CD14-positive monocyte (primary cell): ENCODE measurements at places on chromosomes 6 and 20.

- no peak for DNase-seq
Measured at GRCh38 chr20:20358801-20359200, 9.1 kb upstream of the INSM1 start.

GRCh38 chr6:12472601-12473038, 182.5 kb downstream of the EDN1 start:
- no peak for DNase-seq

- no peak for DNase-seq
Measured at GRCh38 chr6:5308066-5308465, 46.8 kb downstream of the FARS2 start.

DNA sequence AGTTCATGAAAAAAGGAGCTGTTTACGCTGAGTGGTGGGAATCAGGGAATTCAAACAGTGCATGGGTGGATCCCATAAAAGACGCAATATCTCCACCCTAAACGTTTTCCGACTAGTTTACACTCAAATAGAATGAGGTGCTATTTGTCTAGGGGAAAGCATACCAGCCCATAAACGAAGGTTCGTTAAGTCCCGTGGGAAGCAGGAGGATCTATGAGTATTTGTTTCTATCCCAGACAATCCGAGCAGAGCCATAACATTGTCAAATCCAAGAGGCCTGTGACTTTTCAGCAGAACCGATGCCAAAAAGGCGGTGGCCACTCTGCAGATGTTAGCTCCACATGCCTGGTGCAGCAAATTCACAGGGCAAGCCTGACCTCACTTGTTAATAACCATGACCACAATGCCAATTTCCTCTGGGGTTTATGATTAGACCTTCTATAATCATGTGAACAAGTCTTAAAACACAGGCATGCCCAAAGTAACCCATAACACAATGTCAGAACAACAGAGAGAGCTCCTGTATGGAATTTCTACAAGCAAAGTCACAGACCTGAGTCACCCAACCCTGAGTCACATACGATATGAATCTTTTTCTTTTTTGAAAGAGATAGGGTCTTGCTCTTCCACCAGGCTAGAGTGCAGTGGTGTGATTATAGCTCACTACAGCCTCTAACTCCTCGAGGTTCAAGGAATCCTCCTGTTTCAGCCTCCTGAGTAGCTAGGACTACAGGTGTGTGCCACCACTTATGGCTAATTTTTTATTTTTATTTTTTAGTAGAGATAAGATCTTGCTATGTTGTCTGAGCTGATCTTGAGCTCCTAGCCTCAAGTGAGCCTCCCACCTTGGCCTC, 123.3 kb downstream of the KIF13A start:
- no peak for DNase-seq

GRCh38 chr6:57087916-57088315, 2.1 kb upstream of the ZNF451 start:
- no peak for DNase-seq

- no peak for DNase-seq
Measured at GRCh38 chr6:104126315-104127005, 733.3 kb downstream of the HACE1 start.

DNA sequence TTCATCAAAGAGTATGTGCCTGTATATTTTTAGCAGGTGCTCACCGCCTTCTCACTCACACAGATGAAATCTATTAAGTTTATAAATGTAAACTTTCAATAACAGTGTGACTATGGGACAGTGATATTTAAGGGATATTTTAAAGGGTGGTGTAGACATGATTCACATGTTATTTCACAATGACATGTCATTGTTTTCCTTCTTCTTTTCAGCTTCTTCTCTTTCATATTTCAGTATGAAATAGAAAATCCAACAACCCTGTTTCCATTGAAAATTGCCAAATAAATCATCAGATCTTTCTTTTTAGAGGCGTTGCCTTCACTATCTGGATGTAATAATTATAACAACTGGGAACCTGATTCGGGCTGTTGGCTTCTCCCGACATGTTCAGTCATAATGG, 54.8 kb downstream of the PFDN4 start:
- peak; percentile 21 for DNase-seq

DNA sequence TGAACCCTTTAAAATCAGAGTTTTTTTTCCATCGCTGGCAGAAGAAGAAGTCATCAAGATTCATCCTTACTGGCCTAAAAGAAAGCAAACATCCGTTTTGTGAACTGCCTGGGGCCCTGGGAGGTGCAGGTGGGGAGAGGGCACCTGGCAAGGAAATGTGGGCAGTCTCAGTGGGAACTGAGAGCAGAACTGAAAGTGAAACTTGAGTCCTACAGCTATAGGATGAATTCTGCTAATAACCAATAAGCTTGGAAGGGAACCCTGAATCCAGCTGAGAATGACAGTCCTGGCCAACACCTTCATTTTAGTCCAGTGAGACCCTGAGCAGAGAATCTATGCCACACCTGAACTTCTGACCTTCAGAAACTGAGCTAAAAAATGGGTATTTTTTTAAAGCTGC, 130.1 kb upstream of the ASCC3 start:
- DNase-seq, result no peak

GRCh38 chr6:70864401-70864800, 92.5 kb downstream of the B3GAT2 start:
- no peak for DNase-seq
